ENCODE measurements at places on chromosomes 12 and 14.

GRCh38 chr12:132393991-132394949 lies 64.9 kb upstream of the GALNT9 start:
- DNase-seq, result no peak
- no peak overlapping the region for H3K4me3 ChIP-seq
- peaks cover 56% of the 10 kb centered on the region for H3K27me3 ChIP-seq
- no peaks in the 10 kb centered on the region for H3K36me3 ChIP-seq
- H3K27ac ChIP-seq, result no peak overlapping the region

- no peaks in the 10 kb centered on the region for H3K27me3 ChIP-seq
- H3K27ac ChIP-seq, result no peak overlapping the region
- H3K4me3 ChIP-seq, result no peak overlapping the region
- no peak for DNase-seq
- H3K36me3 ChIP-seq, result no peaks in the 10 kb centered on the region
These were observed 325.1 kb downstream of the AEBP2 start for GRCh38 chr12:19764408-19764807.

DNA sequence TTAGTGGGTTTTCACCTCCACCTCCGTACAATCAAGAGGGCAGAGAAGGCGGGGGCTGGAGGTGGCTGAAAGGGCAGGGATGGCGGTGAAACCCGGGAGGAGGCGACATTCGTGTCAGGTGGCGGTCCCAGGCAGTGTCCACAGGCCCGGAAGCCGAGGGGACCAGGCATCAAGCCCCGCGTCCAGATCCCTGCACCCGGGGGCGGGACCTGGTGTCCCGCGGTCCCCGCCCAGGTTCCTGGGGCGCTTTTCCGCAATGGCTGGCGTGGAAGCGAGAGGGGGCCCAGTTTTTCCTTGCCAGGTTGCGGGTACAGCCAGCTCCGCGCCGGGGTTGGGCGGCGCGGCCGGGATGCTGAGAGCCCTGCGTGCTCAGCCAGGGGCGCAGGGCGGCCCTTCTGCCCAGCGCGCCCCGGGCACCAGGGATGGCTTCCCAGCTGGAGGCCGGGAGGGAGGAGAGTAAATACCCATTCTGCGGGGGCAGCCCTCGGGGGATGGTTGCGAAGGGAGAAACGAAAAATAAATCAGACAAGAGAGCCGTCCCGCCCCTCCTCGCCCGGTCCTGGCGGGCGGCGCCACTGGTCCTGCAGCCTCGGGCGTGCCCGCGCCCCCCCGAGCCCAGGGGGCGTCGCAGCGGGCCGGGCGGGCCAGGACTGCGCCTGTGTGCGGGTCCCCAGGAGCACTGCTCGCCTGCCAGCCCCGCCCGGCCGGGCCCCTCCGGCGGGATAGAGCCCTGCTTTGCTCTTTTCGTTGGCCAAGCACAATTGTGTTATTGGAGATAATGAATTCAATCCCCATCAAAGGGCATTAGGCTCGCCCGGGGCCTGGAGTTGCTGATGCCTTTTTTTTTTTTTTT lies 11.5 kb downstream of the FOXA1 start:
- H3K27ac ChIP-seq, result no peak overlapping the region
- peaks cover 62% of the 10 kb centered on the region for H3K27me3 ChIP-seq
- H3K4me1 ChIP-seq, result peaks cover 16% of the 10 kb centered on the region
- H3K4me3 ChIP-seq, result no peak overlapping the region
- no peaks in the 10 kb centered on the region for H3K36me3 ChIP-seq
- no peak for DNase-seq

DNA sequence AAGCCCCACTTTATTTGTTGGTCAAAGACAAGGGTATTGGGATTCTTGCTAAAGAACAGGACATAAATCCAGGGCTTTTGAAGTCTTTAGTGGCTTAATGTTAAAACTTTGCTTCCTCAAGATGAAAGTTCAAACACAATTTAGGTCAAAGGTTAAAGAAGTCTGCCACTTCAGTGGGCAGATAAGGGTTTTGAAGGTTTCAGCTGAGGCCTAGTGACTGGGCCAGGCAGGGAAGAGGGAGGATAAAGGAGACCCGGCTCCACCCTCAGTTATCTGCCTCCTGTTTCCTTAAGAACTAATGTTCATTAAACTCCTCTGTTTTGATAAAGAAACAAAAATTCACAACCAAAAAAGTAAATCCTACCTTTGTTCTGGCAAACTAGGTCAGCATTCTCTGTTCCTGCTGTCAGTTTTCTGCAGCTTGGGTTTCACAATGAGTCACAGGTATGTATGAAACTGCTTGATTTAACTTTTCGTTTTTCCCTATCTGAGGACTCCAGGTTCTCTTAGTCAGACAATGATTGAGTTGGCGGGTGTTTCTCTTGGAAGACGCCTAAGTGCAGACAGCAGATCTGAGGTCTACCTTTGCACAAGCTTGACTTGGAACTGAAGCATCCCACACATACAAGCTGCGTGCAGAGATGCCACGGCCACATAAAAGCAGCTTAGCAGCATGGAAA lies 208.3 kb downstream of the EXOC5 start:
- no peak overlapping the region for H3K4me3 ChIP-seq
- no peak overlapping the region for H3K27ac ChIP-seq
- H3K36me3 ChIP-seq, result no peaks in the 10 kb centered on the region
- H3K4me1 ChIP-seq, result peaks cover 11% of the 10 kb centered on the region
- H3K27me3 ChIP-seq, result no peaks in the 10 kb centered on the region

DNA sequence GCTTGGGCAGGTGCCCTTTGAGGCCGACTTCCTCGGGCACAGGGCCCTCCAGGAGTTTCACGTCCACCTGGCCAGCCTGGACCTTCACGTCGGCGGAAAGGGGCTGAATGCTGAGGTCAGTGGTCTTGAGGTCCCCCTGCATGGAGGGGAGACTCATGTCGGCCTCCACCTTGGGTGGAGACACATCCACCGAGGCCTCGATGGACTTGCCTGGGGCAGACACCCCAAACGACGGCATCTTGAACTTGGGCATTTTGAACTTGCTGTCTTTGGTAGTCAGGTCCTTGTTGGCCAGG lies 24.0 kb downstream of the PLD4 start:
- no peak overlapping the region for H3K27ac ChIP-seq
- no peak for DNase-seq

DNA sequence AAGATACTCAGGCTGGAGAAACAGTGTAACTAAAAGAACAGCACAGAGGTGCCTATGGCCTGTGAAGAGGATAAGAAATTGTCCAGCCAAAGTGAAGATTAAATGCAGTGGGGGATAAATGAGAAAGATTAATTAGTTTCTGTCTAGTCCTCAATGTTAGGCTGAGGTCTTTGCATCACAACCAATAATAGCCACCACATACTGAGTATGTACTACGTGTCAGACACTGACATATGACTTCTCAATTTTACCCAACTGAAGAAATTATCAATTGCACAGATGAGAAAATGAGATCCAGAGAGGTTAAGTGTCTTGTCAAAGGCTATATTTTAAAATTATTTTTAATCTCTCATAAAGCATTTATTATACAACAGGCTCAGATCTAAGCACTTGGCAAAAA lies 285.9 kb downstream of the PDZRN4 start:
- no peak for DNase-seq
- H3K36me3 ChIP-seq, result no peaks in the 10 kb centered on the region
- H3K27me3 ChIP-seq, result no peaks in the 10 kb centered on the region
- no peaks in the 10 kb centered on the region for H3K4me1 ChIP-seq

DNA sequence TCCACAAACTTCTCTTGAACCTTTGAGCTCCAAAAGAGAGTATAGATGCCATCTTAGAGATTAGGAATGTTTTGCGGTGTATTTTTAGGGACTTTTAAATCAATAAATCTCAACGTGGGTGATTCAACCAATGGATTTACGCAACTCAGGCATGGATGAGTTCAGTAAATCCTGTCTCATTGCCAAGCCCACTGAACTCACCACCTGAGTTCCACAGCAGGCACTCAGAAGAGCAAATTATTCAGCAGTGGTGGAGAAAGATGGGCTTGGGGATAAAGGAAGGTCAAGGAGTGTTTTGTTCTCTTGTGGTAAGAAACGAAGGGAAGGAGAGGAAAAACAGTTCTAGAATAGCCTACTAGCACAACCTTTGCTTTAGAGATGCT lies 68.7 kb upstream of the HMGA2 start:
- H3K27me3 ChIP-seq, result peaks cover 3% of the 10 kb centered on the region
- no peak overlapping the region for H3K4me3 ChIP-seq
- peaks cover 2% of the 10 kb centered on the region for H3K4me1 ChIP-seq
- no peak for DNase-seq
- no peak overlapping the region for H3K27ac ChIP-seq
- no peaks in the 10 kb centered on the region for H3K36me3 ChIP-seq

DNA sequence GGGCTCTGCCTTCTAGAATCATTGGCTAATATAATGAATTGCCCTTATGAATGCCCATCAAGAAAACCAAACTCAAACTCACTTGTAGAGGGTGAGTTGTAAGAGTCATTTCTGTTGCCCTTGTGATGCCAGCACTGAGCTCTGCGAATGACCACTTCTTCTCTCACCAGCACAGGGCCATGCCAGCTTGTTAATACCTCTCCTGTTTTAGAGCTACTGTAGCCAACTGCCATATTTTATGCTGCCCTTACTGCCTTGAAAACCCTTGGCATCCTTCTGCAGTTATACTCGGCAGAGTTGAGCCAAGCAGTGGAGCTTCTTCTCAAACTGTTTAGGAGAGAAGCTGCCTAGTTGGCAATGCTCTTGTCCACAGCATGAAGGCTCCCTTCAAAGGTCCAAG lies 8.1 kb downstream of the KRT75 start:
- no peak overlapping the region for H3K27ac ChIP-seq
- peaks cover 11% of the 10 kb centered on the region for H3K4me1 ChIP-seq
- no peaks in the 10 kb centered on the region for H3K36me3 ChIP-seq
- no peak overlapping the region for H3K4me3 ChIP-seq
- DNase-seq, result no peak

GRCh38 chr14:84969501-84969900 lies 560.4 kb upstream of the FLRT2 start:
- no peaks in the 10 kb centered on the region for H3K27me3 ChIP-seq
- no peak for DNase-seq
- H3K4me3 ChIP-seq, result no peak overlapping the region
- no peaks in the 10 kb centered on the region for H3K4me1 ChIP-seq

GRCh38 chr14:60106339-60106738 lies 14.6 kb downstream of the PCNX4 start:
- H3K27ac ChIP-seq, result no peak overlapping the region
- peaks cover 18% of the 10 kb centered on the region for H3K36me3 ChIP-seq
- DNase-seq, result peak; percentile 46
- no peaks in the 10 kb centered on the region for H3K27me3 ChIP-seq

- no peaks in the 10 kb centered on the region for H3K27me3 ChIP-seq
- DNase-seq, result peak; percentile 19
- H3K4me3 ChIP-seq, result no peak overlapping the region
- H3K36me3 ChIP-seq, result peaks cover 19% of the 10 kb centered on the region
- H3K4me1 ChIP-seq, result no peaks in the 10 kb centered on the region
These were observed 22.5 kb downstream of the MRPS35 start for GRCh38 chr12:27733052-27733656.

GRCh38 chr12:30203981-30204380 lies 420.2 kb upstream of the TMTC1 start:
- H3K4me1 ChIP-seq, result peaks cover 5% of the 10 kb centered on the region
- no peaks in the 10 kb centered on the region for H3K36me3 ChIP-seq
- no peak overlapping the region for H3K27ac ChIP-seq
- peaks cover 22% of the 10 kb centered on the region for H3K27me3 ChIP-seq

DNA sequence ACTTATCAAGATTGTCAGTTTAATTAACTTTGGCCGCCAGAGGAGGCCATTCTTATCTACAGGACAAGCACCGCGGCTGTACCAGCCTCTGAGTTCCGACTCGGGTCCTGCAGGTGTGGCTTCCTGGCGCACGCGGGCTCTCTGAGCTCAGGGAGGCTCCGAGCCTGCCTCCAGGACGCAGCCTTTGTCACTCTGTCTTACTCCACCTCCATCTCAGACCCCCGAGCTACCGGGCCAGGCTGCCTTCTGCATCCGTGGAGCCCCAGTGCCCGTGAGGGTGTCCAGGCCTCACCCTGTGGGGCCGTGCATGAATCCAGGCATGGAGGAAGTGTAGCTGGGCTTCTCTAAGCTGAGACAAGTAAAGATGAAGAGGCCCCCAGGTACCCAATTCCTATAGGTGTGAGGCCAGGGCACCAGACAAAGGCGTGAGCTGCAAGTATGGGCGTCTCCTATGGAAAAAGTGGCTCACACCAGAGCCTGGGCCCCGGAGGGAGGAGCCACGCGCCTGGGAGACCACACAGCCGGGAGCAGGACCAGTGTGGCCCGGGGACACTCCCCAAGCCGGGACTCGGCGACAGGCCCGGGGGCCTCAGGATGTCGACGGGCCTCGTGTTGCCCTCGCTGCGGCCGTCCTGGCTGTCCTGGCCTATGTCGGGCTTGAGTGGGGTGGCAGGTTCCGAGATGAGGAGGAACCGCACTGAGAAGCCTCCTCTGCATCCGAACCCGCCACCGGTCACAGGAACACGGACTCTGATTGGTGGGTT lies 42.8 kb downstream of the NOC4L start:
- H3K27ac ChIP-seq, result no peak overlapping the region
- H3K4me3 ChIP-seq, result no peak overlapping the region
- H3K36me3 ChIP-seq, result no peaks in the 10 kb centered on the region
- H3K4me1 ChIP-seq, result peaks cover 13% of the 10 kb centered on the region

- no peaks in the 10 kb centered on the region for H3K36me3 ChIP-seq
- H3K4me1 ChIP-seq, result no peaks in the 10 kb centered on the region
- no peak overlapping the region for H3K27ac ChIP-seq
- no peaks in the 10 kb centered on the region for H3K27me3 ChIP-seq
These were observed 648.5 kb downstream of the RPS29 start for GRCh38 chr14:48937541-48938195.

GRCh38 chr12:5884285-5884684 lies 60.8 kb downstream of the ANO2 start:
- peaks cover 6% of the 10 kb centered on the region for H3K27me3 ChIP-seq
- no peak overlapping the region for H3K27ac ChIP-seq
- no peak overlapping the region for H3K4me3 ChIP-seq
- no peaks in the 10 kb centered on the region for H3K36me3 ChIP-seq
- peaks cover 3% of the 10 kb centered on the region for H3K4me1 ChIP-seq
- DNase-seq, result no peak

DNA sequence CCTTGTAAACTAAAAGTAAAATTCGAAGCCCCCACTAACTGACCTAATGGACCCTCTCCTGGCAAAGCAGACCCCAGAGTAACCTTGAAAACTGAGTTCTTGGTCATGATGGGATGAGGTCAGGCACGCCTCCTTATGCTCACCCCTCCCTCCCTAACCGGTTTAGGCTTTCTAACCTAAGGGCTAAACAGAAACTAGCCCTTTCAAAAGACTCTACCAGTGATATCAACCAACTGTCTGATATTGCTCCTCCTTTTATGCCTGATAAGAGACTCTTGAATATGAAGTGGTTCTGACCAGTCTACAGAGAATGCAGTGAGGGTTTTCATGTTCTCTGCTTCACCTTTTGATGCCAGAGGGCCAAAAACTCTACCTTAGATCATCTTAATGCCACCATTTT lies 4.8 kb upstream of the LPCAT3 start:
- H3K4me3 ChIP-seq, result no peak overlapping the region
- no peaks in the 10 kb centered on the region for H3K27me3 ChIP-seq
- no peaks in the 10 kb centered on the region for H3K36me3 ChIP-seq
- no peak for DNase-seq

Measured in muscle of leg (tissue), 16 donors.